Stimulated activated CD4-positive, alpha-beta T cell treated with anti-CD3 and anti-CD28 coated beads, Interleukin-15, amount 100 ng/mL, for 1 hour (primary cell): ENCODE measurements at places on chromosomes 16 and 17.
A peak's percentile ranks its signal among the peaks of the same experiment; 100 is the strongest.

DNA sequence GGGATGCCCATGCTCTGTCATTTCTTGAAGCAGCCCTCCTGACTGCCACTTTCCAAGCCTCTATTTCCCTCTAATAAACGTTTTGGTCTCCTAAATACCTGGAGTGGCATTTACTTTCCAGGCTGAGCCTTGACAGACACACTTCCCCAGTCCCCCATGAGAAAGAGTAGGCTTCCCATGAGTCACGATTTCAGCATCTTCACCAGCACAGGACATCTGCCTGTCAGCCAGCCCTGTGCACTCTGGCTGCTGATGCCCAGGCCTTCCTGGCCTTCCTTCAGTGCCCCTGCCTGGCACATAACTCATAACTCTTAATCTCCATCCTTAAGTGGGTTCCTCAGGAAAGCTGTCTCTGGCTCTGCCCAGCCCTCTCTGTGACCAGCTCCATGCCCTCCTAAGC lies 30.8 kb upstream of the GAS7 start:
- DNase-seq, result no peak

DNA sequence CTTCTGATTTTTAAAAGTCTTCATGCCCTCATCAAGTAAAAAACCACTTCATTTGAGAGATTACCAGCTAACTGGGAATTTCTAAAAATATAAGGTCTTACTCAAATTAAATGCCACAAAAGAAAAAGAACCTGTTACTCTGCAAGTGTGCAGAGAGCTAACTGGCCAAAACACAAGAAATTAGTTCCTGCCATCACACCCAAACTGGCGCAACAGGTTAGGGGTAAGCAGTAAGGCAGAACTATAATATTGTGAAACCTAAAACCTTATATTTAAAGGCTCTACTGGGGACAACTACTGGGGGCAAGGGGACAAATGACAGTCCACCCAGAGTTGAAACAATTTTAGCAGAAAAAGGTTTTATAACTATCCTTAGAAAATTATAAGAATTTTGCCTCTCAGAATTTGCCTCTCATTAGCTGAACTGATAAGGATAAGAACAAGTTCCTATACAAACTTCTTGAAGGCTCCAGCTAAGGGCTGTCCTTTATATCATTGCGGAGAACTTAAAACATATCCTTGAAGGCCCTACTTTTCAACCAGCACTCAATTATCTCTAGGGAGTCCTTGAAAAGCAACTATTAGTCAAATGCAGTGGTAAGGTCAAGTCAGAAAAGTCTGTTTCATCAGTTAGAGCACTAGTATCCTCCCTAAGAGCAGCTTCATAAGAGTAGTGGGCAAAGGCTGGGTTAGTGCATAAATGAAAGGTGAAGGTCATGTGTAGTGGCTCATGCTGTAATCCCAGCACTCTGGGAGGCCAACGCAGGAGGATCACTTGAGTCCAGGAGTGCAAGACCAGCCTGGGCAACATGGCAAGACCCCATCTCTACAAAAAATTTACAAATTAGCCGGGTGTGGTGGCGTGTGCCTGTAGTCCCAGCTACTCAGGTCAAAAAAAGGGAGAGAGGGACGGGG lies 31.5 kb downstream of the SMURF2 start:
- DNase-seq, result no peak

- DNase-seq, result no peak
These were observed 5.2 kb downstream of the PRSS53 start for GRCh38 chr16:31083556-31083955.

DNA sequence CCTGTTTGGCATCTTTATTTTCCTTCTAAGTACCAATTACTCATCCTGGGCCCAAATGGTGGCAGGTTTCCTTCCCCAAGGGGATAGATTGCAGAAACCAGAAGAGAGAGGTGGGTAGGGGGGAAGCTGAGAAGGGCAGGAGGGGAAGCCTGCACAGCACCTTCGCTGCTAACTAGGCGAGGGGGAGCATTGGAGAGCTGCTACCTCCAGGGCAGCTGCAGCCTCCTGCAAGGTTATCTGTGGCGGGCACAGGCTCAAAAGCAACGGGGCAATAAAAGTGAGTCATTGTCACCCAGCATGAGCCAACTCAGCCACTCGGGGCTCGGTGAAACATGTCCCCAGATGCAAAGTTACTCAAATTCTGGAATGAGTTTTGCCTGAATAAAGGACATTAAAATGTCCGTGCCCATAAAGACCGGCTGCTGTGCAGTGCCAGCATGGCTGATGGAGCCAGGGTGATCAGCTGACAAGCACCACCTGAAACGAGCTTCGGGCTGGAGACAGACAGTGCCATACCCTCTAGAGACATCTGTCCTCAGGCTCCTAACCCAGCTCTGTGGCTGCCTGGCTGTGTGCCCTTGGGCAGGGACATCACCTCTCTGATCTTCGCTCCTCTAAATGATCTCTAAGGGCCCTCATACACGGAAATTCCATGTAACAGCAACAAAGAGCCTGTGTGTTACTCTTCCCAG lies 68.1 kb upstream of the GRIN2A start:
- no peak for DNase-seq

- no peak for DNase-seq
These were observed 78.5 kb upstream of the CLEC3A start for GRCh38 chr16:77943801-77944200.

- DNase-seq, result no peak
These were observed 25.4 kb upstream of the ARL4D start for GRCh38 chr17:43373356-43373755.

GRCh38 chr16:77549876-77550275 lies 115.0 kb upstream of the ADAMTS18 start:
- DNase-seq, result no peak

DNA sequence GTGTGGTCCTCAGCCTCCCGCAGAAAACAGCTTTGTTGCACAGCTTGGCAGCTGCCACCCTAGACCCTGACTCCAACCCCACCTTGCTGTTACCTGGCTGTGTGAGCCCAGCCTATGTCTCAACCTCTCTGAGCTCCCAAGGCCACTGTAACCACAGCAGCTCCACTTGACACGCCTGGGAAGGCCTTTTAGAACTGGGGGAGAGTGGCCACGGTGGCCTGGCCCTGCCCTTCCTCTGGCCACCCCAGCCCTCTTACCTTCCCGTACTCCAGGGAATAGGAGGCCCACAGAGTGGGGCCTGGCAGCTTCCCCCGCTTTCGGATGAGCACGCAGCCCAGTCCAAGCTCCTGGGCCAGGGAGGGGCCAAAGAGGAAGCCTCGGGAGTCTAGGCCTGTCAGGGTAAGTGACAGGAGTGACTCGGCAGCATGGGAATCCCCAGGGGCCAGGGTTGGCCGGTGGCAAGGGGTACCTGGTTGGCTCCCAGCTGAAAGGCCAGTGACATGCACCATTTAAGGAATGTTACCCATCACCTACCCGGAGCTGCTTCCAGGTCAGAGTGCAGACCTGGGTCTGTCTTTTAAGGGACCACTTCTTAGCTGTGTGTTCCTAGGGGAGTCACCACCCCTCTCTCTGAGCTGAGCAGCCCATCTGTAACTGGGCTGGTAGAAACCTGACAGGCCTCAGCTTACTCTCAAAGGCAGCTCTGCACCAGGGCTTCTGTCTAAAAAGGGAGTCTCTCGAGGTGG lies 1.4 kb downstream of the APRT start:
- DNase-seq, result no peak

DNA sequence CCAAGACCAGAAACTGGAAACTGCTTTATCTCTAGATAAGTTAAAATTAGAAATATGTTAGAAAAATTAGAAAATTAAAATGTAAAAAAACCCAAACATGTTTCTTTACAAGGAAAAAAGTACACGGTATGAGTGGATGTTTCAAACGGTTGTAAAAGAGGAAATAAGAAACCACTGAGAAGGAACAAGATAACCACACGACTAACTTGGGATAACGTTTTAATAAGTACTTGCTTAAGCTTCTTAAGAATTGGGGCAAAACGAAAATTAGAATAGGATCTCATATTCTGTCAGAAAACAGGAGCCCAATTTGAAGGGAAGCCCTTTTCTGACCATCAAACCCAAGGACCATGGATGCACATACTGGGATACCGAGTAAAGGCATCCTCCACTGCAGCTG lies 31.0 kb downstream of the MBTPS1 start:
- DNase-seq, result no peak

DNA sequence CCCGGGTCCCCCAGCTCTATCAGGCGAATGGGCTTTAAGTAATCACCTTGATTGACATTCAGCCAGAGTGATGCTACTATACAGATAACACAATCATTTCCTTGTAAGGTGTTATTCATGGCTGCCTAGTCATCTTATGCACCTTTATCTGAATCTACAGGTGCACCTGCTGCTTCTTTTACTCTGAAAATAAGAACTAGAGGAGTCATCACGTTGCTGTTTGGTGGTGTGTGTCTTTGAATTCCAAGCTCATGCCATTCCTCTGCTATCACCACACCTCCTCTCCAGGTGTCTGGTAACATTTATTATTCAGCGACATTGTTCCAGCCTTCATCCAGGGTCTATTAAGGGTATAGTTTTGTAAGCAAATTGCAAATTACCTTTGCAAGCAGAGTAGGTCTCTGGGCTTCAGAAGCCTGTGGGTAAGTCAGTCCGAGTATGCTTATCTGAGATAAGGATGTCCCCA lies 51.9 kb downstream of the NOS2 start:
- DNase-seq, result no peak

- no peak for DNase-seq
These were observed 5.8 kb upstream of the ZNF23 start for GRCh38 chr16:71467810-71468209.

DNA sequence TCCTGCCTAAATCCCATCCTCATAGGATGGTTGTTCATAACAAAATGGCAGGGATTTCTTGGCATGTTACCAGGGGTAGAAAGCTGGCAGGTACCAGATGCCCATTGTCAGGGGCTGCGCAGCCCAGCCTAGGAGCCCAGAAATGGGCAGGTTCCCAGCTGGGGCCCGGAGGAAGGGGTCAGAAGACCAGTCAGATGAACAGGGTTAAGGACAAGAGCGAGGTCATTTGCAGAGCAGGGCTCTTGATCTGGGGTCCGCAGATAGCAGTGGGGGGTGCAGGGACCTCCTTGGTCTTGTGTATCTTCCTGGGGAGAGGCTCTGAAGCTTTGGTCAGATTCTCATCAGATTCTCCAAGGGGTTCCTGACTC lies 52.3 kb upstream of the CDC42EP4 start:
- DNase-seq, result no peak

- no peak for DNase-seq
These were observed 93.3 kb downstream of the ASIC2 start for GRCh38 chr17:33199571-33200510.

GRCh38 chr17:47276444-47276843 lies 22.8 kb downstream of the ITGB3 start:
- no peak for DNase-seq

GRCh38 chr17:61419496-61420046 lies 19.9 kb downstream of the TBX2 start:
- DNase-seq, result no peak

- no peak for DNase-seq
These were observed 23.5 kb downstream of the MYO19 start for GRCh38 chr17:36511216-36511615.

DNA sequence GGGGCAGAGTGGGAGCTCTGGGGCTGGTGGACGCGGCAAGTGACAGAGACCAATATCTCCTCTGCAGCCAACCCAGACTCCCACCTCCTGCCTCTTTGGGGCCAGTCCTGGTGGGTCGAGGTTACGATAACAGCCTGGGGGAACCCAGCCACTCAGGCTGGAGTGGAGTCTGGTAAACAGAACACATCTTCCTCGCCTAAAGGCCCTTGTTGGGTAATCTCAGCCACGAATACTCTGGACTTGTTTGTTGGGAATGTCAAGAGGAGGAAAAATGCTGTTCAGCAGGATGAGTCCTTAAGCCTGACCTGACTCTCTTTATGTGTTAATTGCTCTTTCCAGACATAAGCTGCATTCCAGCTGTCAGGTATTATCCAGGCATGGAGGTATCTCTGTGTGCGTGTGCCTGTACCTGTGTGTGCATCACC lies 8.0 kb upstream of the SPNS2 start:
- no peak for DNase-seq

- no peak for DNase-seq
These were observed 4.4 kb upstream of the HEATR3 start for GRCh38 chr16:50061326-50061725.

- no peak for DNase-seq
These were observed 2.4 kb downstream of the AMFR start for GRCh38 chr16:56422896-56423441.

DNA sequence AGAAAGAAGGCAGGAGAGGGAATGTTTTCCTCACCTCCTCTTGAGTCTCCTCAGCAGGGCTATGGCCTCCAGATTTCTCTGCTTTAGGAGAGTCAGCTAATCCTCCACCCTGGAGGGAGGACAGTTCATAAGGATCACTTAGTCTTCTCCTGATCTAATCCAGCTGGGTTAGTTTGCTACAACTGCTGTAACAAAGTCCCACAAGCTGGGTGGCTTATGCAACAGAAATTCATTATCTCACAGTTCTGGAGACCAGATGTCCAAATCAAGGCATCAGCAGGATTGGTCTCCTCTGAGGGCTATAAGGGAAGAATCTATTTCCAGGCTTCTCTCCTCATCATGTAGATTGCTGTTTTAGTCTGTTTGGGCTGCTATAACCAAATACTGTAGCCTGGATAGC lies 40.6 kb upstream of the XYLT1 start:
- no peak for DNase-seq

GRCh38 chr17:78735832-78736525 lies 46.1 kb downstream of the CYTH1 start:
- DNase-seq, result no peak

- no peak for DNase-seq
These were observed 15.7 kb downstream of the USP43 start for GRCh38 chr17:9661027-9661426.

DNA sequence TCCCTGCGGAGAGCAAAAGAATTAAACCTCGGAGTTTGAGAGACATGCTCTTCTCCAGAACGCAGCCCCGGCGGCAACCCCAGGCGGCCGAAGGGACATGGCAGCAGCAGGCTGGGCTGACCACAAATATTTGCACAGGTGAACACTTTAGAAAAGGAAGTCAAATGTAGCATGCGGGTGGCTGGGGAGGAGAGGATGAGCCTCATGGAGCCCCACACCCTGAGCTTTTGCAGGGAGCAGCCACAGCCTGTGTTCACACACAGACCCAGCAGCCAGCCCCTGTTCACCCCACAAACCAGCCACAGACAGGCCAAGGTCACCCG lies 17.8 kb downstream of the HS3ST6 start:
- DNase-seq, result no peak

GRCh38 chr16:28063591-28064061 lies at the start of gene GSG1L:
TSS of gene GSG1L (minus strand) at chr16:28063714. CDS start at chr16:28063424, 290 bp downstream.
- DNase-seq, result no peak

- peak; percentile 62 for DNase-seq
These were observed 522 bp upstream of the VEZF1 start for GRCh38 chr17:57988301-57989250.
